ENCODE measurements at places on chromosomes 3 and 15.

- DNase-seq = no peak
These were observed 177.1 kb downstream of the CD47 start for GRCh38 chr3:107913701-107914100.

DNA sequence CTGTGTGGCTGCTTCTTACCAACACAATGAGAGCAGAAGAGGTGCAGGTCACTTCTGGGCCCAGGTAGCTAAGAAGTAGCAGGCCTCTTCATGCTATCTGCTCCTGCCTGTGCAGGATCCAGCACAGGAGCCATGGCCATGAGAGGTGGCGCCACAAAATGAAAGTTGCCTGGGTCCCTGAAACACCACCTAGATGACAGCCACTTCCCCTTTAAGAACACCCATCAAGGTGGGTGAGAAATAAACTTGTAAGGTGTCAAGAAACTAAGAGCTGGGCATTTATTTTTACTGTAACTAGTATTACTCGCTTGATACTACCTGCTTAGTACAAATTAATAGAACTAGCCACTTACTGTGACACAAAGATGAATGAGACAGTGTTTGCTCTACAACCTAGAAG is 484.6 kb upstream of the TBL1XR1 start:
- DNase-seq = no peak

DNA sequence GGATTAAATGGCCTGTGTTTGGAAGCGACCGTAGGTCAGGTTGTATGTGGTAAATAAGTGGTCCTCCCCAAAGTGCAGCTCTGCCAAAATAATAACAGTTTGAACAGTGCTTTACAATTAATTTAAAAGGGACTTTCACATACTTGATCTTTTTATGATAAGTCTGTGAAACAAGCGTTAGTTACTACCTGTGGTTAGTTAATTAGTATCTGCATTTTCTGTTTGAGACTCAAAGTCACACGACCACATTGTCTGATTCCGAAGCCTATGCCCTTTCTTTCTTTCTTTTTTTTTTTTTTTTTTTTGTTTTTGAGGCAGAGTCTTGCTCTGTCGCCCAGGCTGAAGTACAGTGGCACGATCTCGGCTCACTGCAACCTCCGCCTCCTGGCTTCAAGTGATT is 45.1 kb downstream of the ATG7 start:
- no peak for DNase-seq

DNA sequence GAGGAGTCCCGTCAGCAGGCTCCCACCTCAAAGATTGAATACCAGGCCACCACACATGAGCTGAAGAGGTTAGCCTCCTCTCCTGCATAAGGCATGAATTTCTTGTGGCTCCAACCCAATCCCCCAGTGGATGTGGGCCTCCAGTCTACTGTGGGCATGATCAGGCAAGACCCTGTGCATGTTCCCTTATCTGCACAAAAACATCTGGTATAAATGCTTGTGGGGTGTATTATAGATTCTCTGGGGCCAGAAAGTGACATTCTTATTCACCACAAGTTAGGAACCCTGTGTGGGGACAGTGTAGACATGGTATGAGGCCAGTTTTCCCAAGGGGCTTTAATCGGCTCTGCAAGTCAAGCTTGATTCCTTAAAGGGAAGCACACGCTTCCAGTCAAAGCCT is 18.2 kb upstream of the UBP1 start:
- DNase-seq = no peak

DNA sequence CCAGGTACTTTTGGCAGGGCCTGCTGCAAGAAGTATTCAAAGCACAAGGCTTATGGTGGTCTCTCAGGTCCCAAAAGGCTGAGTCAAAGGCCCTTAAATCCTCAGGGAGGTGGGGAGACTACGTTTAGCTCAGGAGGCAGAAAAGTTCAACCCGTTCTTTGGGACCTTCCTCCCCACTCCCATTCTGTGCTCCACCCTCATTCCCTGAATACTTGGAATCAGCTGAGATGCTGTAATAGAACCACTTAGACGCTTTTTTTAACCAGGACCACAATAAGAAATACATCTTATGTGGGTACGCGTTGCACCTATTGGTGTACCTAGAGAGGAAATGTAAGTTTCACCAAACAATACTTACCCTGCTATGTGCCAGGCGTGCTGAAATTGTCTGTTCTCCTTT is 58.0 kb downstream of the FAM174B start:
- DNase-seq = no peak

Data from ecto neural progenitor cell (in vitro differentiated cells).